B cell (primary cell): ENCODE measurements at places on chromosomes 5 and 9. TPM values are rescaled to one million over a fixed set of nuclear protein-coding genes. Genes with fewer than 3 reads are reported as not detected.

DNA sequence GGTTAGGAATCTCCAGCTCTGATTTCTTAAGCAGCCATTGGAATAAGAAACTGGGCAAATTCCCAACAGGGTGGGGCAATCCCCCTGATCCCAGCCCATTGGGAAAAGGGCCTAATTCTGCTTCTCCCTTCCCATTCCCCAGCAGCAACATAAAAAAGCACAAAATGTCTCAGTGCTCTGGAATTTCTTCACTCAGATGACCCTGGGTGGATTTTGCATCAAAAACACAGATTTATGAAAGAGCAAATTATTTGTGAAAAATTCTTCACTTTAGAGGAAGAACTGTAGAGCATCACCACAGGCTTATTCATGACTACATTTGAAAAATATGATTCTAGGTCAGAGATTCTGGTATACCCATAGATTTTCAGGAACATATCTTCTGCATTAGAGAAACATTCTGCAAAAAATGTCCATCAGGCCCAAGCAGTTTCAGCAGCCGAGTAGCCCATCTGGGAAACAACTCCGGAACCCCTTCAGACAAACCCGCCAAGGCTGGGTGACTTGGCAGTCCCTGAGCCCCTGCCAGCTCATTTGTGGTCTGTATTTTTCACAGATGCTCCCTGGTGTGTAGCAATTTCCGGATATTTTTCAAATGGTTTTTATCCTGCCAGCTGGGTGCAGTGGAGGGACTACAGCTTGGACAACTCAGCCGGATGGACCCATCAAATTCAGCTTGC lies 102.1 kb upstream of the RANBP3L start:
- no peaks in the 10 kb centered on the region for H3K27me3 ChIP-seq
- DNase-seq = peak; percentile 8
- no peak overlapping the region for H3K27ac ChIP-seq
- H3K4me1 ChIP-seq = peaks cover 20% of the 10 kb centered on the region
- H3K4me3 ChIP-seq = no peak overlapping the region
- no peaks in the 10 kb centered on the region for H3K36me3 ChIP-seq

GRCh38 chr9:2359891-2360471 lies 261.6 kb upstream of the VLDLR start:
- H3K4me3 ChIP-seq = no peak overlapping the region
- no peak for DNase-seq
- no peaks in the 10 kb centered on the region for H3K4me1 ChIP-seq
- no peak overlapping the region for H3K27ac ChIP-seq
- H3K36me3 ChIP-seq = no peaks in the 10 kb centered on the region

IL7R gene
- total RNA-seq = 1.4 and 2.4 TPM in 2 replicates

DNA sequence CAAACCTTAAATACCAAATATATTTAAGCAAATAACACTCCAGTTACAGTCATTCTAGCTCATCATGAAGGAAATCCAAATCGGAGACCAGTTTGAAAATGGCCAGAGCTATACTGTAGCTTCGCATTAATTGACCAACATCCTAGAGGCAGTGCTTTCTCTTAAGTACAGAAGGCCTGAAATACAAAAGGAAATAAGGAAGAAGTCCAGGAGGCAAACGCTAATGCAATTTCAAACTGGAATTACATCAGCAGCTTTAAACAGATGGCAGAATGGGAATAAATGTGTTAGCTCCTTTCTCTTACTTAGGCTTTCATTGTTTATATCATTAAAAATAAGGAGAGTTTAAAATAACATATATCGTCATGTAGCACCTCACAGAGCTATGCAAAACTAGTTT lies 197.0 kb downstream of the SEC61B start:
- no peak overlapping the region for H3K4me3 ChIP-seq
- no peaks in the 10 kb centered on the region for H3K36me3 ChIP-seq
- no peak for DNase-seq
- no peak overlapping the region for H3K27ac ChIP-seq

GRCh38 chr9:37587521-37587920 lies 4.9 kb downstream of the TOMM5 start:
- H3K27ac ChIP-seq = no peak overlapping the region
- H3K36me3 ChIP-seq = peaks cover 52% of the 10 kb centered on the region
- H3K4me1 ChIP-seq = peaks cover 21% of the 10 kb centered on the region
- no peak for DNase-seq
- no peak overlapping the region for H3K4me3 ChIP-seq
- no peaks in the 10 kb centered on the region for H3K27me3 ChIP-seq

DNA sequence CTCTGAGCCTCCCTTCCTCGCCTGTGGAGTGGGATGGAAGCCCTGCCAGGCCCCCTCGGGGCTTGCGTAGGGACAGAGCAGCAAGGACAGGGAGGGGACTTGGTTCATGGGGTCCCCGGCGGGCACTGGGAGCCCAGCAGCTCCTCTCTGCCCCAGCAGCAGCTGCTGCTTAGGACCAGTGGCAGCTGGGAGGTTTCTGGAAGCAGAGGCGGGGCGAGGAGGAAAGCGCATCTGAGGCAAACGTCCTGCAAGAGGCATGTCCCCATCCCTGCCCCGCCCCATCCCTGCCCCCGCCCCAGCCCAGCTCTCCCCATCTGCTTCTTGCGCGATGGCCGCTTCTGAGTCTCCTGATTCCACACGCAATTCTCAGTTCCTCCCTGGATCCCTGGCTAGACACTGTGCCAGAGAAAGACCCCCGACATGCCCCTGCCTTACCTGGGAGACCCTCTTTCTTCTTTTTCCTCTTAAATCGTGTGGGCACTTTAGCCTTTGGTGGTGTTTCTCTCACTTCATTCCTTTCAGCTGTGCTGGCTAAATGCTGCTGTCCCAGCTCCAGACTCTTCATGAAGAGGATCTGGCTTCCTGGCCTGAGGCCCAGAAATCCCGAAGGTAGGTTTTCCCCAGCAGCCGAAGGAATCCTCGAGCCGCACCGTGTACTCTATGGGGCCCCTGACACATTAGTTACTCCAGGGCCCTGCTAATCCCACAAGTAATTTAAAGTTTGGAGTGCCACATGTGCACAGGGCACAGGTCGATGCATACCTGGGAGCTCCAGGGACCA lies 4.4 kb upstream of the OR2S2 start:
- H3K36me3 ChIP-seq = no peaks in the 10 kb centered on the region
- H3K4me1 ChIP-seq = no peaks in the 10 kb centered on the region
- H3K4me3 ChIP-seq = no peak overlapping the region

- no peak overlapping the region for H3K27ac ChIP-seq
- no peaks in the 10 kb centered on the region for H3K4me1 ChIP-seq
- H3K36me3 ChIP-seq = no peaks in the 10 kb centered on the region
- H3K27me3 ChIP-seq = no peaks in the 10 kb centered on the region
- DNase-seq = no peak
These were observed 208.4 kb downstream of the PDZD2 start for GRCh38 chr5:31847354-31847753.

DNA sequence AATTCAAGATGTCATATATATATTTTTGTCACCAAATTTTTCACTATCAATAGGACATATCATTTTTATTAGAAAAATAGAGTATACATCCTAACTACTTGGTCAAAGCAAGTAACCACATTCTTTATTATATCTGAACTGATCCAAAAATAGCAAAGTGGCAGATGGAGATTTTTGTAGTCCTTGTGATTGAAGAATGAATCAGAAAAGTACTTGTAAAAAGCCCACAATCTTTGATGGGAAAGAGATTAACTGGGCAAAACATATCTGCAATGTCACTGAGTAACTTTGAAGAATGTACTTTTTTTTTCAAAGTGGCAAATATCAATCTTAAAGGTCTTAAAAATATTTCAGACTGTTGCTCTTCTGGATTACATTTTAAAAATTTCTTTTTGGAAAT lies 1040.6 kb upstream of the SEMA6A start:
- no peaks in the 10 kb centered on the region for H3K4me1 ChIP-seq
- no peaks in the 10 kb centered on the region for H3K36me3 ChIP-seq

GRCh38 chr5:149063896-149064478 lies 1.1 kb upstream of the SH3TC2 start:
- no peaks in the 10 kb centered on the region for H3K36me3 ChIP-seq
- no peaks in the 10 kb centered on the region for H3K27me3 ChIP-seq
- no peak for DNase-seq
- H3K4me3 ChIP-seq = no peak overlapping the region
- no peak overlapping the region for H3K27ac ChIP-seq

PCDHGA10 gene
- 1.9 and 2.0 TPM in 2 replicates for total RNA-seq

GRCh38 chr9:99515093-99515492 lies 293.0 kb downstream of the SEC61B start:
- no peak overlapping the region for H3K27ac ChIP-seq
- H3K36me3 ChIP-seq = no peaks in the 10 kb centered on the region
- DNase-seq = no peak
- peaks cover 61% of the 10 kb centered on the region for H3K4me1 ChIP-seq
- H3K4me3 ChIP-seq = no peak overlapping the region

GRCh38 chr5:35305336-35306020 lies 75.2 kb upstream of the PRLR start:
- DNase-seq = no peak
- no peak overlapping the region for H3K27ac ChIP-seq
- H3K4me1 ChIP-seq = no peaks in the 10 kb centered on the region
- H3K27me3 ChIP-seq = no peaks in the 10 kb centered on the region
- no peaks in the 10 kb centered on the region for H3K36me3 ChIP-seq
- no peak overlapping the region for H3K4me3 ChIP-seq

DNA sequence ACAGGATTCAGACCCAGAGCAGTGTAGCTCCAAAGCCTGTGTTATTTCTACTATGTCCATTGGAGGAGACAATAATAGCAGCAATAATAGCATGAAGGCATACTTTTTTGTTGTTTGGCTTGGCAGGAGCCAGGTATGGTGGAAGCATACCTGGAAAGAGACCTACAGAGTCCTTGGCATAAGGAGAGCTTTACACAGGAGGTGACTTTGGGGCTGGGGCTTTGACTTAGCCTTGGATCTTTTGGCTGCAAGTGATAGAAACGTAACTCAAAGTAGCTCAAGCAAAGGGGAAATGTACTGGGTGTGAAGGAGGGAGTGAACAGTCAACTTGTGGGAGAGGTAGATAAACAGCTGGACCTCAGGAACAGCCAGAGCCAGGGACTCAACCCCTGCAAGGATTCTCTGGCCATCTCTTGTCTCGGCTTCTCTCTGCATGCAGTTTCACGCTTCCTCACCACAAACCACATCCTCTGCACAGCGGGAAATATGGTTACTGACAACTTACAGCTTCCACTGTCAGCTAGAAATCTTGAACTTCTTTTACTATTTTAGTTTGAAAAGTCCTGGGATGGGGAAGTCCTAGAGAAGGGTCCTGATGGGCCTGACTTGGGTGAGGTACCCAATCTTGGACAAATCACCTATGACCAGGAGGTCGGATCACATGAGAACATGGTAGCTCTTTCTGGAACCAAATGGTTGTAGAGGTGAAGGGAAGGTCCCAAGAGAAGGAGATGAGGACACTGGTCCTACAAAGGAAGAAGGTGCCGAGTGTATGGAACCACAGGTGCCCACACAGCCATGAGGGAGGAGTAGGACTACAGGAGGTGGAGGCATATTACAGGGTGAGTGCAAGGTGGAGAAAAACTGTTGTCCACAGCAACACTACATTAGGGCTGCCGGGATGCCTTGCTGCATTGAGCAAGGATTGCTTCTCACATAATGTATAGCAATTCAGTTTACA lies 47.0 kb upstream of the TGFBR1 start:
- DNase-seq = peak; percentile 72
- H3K4me3 ChIP-seq = peak overlapping the region; percentile 55
- H3K4me1 ChIP-seq = peaks cover 66% of the 10 kb centered on the region
- H3K27me3 ChIP-seq = no peaks in the 10 kb centered on the region
- H3K36me3 ChIP-seq = no peaks in the 10 kb centered on the region

GRCh38 chr5:171581781-171582180 lies 162.3 kb downstream of the FGF18 start:
- H3K4me3 ChIP-seq = no peak overlapping the region
- H3K27me3 ChIP-seq = no peaks in the 10 kb centered on the region
- no peaks in the 10 kb centered on the region for H3K4me1 ChIP-seq
- H3K36me3 ChIP-seq = no peaks in the 10 kb centered on the region

DNA sequence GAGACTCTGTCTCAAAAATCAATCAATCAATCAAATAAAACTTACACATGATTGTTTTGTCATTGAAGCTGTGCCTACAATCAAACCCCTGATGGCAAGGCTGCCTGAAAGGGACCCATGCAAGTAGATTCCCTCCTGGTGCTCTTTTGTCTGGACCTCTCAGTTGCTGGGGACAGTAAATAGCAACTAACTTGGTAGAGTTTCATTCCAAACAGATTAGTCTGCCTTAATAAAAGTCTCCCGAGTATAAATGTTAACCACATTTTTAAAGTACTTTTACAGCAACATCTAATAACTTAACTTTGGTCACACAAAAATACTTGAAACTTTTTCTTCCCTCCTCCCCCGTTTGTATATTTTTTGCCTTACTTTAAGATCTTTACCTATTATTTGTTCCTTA lies 105.5 kb downstream of the FEM1C start:
- no peaks in the 10 kb centered on the region for H3K4me1 ChIP-seq
- no peak overlapping the region for H3K27ac ChIP-seq

GRCh38 chr9:120689860-120690259 lies 24.4 kb downstream of the MEGF9 start:
- no peaks in the 10 kb centered on the region for H3K36me3 ChIP-seq
- no peak overlapping the region for H3K4me3 ChIP-seq
- DNase-seq = no peak

GRCh38 chr9:89991204-89991790 lies 386.5 kb downstream of the GADD45G start:
- H3K27ac ChIP-seq = no peak overlapping the region
- H3K4me1 ChIP-seq = no peaks in the 10 kb centered on the region
- H3K27me3 ChIP-seq = no peaks in the 10 kb centered on the region
- no peak for DNase-seq
